ENCODE measurements at places on chromosomes 12 and 14. TPM values are rescaled to one million over a fixed set of nuclear protein-coding genes. Genes with fewer than 3 reads are reported as not detected.

The FUT8 gene
- total RNA-seq = 99.2 TPM

The DHRS2 gene
- 0.44 TPM for total RNA-seq

The DLGAP5 gene
- 110 TPM for total RNA-seq

DNA sequence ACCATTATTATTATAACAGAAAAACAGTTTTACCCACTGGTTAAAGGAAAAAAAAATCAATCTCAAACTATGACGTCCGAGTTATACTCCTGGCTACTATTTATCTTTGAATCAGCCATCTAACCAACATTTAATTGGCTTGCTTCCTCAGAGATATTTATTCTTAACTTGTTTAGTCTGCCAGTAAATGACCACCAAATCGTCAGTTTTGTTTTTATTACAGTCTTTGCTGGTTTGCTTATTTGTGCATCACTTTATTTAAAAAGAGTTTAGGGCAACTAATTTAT is 71.2 kb downstream of the RASSF8 start:
- H3K27me3 ChIP-seq = peaks cover 16% of the 10 kb centered on the region
- H3K36me3 ChIP-seq = no peaks in the 10 kb centered on the region
- no peak for DNase-seq
- H3K4me3 ChIP-seq = no peak overlapping the region

- H3K27me3 ChIP-seq = peaks cover 3% of the 10 kb centered on the region
- H3K36me3 ChIP-seq = no peaks in the 10 kb centered on the region
- DNase-seq = peak; percentile 76
- H3K4me3 ChIP-seq = peak overlapping the region; percentile 82
- peak overlapping the region; percentile 86 for H3K27ac ChIP-seq
- H3K4me1 ChIP-seq = peaks cover 42% of the 10 kb centered on the region
These were observed 5.9 kb upstream of the GDF11 start for GRCh38 chr12:55736780-55737580.

GRCh38 chr12:28463396-28463795 is 273.1 kb downstream of the CCDC91 start:
- no peak overlapping the region for H3K27ac ChIP-seq
- no peaks in the 10 kb centered on the region for H3K27me3 ChIP-seq
- no peak overlapping the region for H3K4me3 ChIP-seq
- H3K4me1 ChIP-seq = no peaks in the 10 kb centered on the region

DNA sequence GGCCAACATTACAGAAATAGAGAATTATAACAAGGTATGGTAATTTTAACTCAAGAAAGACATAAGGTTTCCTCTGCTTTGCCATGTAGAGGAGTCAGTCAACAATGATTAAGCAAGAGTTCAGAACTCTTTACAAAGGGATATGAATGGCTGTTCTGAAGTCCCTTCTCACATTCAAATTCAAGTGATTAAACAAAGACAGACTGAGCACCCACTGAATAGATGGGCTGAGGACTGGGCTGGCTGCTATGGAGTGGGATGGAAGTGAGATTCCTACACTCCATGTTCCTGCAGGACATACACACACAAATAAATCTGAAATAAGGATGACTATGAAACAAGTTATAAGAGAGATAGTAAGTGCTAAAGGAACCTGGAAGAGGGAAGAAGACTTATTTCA is 199.0 kb upstream of the GRIP1 start:
- peaks cover 3% of the 10 kb centered on the region for H3K4me1 ChIP-seq
- no peak overlapping the region for H3K4me3 ChIP-seq
- no peaks in the 10 kb centered on the region for H3K36me3 ChIP-seq
- peaks cover 16% of the 10 kb centered on the region for H3K27me3 ChIP-seq

- no peak for DNase-seq
- peaks cover 83% of the 10 kb centered on the region for H3K4me1 ChIP-seq
- peak overlapping the region; percentile 42 for H3K27ac ChIP-seq
- peaks cover 8% of the 10 kb centered on the region for H3K27me3 ChIP-seq
These were observed 37.1 kb downstream of the CMKLR1 start for GRCh38 chr12:108302016-108302402.

DNA sequence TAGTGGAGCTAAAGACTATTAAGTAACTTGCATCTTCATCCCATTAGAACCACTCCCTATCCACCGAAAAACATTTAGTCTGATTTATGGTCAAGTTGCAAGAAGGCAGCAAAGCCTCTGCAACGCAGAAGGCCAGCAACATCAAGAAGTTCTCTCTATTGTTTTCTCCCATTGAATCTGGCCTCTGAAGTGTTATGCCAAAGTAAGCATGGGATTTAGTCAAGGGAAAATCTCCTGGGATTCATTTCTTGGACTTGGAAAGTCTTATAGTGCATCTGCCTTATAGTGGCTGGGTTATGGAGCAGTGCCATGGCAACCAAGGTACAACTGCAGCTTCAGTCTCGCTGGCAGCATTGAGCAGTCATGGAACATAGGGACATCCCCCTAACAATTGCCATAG is 87.7 kb upstream of the KRR1 start:
- H3K27me3 ChIP-seq = peaks cover 15% of the 10 kb centered on the region
- no peak overlapping the region for H3K4me3 ChIP-seq
- no peak overlapping the region for H3K27ac ChIP-seq
- DNase-seq = no peak
- no peaks in the 10 kb centered on the region for H3K36me3 ChIP-seq
- no peaks in the 10 kb centered on the region for H3K4me1 ChIP-seq

Data from activated CD8-positive, alpha-beta T cell treated with anti-CD3 and anti-CD28 coated beads, Interleukin-2, amount 10 ng/mL, durations not matched to agents 7 days and 5 days (primary cell).